Esophagus squamous epithelium (tissue), 5 donors: ENCODE measurements at places on chromosomes 11 and 22.

GRCh38 chr11:71255800-71256479, 3.6 kb upstream of the SHANK2 start:
- DNase-seq: no peak

GRCh38 chr11:71200172-71200716, 52.1 kb downstream of the SHANK2 start:
- no peak for DNase-seq

- no peak for DNase-seq
These were observed 37.7 kb upstream of the B3GAT1 start for GRCh38 chr11:134449713-134450112.

- no peak for DNase-seq
These were observed 12.9 kb downstream of the CHEK2 start for GRCh38 chr22:28728621-28729313.

GRCh38 chr22:28406246-28406645, 273.4 kb downstream of the TTC28 start:
- no peak for DNase-seq

GRCh38 chr11:101444851-101445250, 139.0 kb downstream of the TRPC6 start:
- DNase-seq: no peak

- no peak for DNase-seq
These were observed 1530.4 kb downstream of the BRD1 start for GRCh38 chr22:48297296-48297695.

DNA sequence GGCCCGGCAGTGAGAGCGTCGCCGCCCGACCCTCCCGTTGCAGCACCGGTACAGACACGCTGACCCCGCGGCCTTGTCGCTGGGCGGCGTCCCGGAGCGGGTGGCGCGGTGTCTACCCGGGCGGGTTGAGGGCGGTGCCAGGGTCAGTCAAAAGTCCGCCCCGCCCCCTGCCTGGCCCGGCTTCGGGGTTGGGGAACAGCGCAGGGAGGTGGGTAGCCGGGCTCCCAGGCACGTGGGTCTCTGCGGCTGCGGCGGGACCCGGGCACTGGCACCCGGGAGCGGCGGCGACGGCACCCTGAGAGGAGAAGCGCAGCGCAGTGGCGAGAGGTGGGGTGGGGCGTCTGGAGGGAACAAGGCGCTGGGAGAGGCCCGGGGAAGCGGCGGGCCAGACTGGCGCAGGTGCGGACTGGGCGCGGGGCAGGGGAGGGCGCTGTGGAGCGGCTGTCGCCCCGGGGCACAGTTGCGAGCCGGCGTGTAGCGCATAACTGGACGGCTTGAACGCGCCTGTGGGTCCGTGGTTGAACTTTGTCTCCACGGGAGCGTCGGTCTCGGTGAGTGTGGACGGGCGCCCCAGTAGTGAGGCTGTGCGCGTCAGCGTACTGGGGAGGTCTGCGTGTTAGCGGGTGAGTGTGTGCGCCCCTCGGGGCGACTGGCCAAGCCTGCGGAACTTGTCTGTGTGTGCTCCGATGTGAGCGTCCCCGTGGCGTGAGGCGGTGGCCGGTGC, at the start of gene P2RY2:
Gene P2RY2 (plus strand): TSS at position 176 of the 724 bp plus-strand sequence. CDS start 15,879 bp downstream, outside the sequence.
- no peak for DNase-seq

GRCh38 chr22:28171712-28172111, 252.7 kb upstream of the PITPNB start:
- no peak for DNase-seq

GRCh38 chr22:20644071-20644642, 129.8 kb upstream of the SERPIND1 start:
- DNase-seq: no peak

DNA sequence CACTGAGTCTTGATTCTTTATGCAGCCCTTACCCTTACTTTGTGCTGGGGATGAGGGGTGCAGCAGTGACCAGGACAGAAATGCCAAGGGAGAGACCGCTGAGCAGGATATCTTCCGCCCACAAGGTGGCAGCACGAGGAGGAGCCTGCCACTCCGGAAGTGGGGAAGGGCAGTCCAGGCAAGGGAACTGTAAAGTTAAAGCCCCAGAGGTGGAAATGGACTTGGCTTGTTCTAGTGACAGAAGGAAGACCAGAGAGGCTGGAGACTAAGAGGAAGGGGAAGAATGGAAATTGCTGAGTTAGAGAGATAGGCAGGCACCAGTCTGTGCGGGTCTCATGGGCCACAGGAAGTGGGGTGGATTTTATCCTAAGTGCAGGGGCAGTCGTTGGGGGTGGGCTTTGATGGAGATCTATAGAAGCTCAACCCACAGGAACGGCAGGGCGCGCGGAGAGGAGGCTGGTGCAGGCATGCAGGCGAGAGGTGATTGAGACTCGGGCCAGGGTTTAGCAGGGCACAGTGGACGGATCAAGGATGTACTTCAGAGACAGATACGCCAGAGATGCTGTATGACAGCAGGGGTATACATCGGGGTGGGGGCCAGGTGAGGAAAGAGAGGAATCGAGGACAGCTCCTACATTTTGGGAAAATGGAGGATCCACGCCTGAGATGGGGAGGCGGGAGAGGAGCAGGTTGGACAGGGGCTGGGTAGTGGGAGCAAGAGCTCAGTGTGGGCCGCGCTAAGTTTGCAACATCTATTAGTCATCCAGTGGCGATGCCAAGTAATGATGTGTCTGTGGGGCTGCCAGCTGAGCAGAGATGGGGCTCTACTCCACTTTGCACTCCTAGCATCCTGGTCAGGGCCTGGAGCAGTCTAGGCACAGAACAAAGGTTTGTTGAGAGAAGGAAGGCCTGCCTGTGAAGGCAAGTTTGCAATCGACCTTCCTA, 3.3 kb upstream of the GRK2 start:
- DNase-seq: no peak

DNA sequence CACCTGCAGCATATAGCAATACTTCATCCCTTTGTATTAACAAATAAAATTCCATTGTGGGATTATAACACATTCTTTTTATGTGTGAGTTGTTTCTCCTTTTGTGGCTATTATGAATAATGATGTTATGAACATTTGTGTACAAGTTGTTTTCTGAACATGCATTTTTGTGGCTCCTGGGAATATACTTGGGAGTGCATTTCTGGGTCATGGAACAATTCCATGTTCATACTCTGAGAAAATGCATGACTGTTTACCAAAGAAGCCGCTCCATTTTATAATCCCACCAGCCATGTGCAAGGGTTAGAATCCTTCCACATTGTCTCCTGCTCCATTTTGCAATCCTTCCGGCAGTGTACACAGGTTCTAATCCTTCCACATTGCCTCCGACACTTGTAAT, 713.8 kb downstream of the TBC1D22A start:
- DNase-seq: no peak

DNA sequence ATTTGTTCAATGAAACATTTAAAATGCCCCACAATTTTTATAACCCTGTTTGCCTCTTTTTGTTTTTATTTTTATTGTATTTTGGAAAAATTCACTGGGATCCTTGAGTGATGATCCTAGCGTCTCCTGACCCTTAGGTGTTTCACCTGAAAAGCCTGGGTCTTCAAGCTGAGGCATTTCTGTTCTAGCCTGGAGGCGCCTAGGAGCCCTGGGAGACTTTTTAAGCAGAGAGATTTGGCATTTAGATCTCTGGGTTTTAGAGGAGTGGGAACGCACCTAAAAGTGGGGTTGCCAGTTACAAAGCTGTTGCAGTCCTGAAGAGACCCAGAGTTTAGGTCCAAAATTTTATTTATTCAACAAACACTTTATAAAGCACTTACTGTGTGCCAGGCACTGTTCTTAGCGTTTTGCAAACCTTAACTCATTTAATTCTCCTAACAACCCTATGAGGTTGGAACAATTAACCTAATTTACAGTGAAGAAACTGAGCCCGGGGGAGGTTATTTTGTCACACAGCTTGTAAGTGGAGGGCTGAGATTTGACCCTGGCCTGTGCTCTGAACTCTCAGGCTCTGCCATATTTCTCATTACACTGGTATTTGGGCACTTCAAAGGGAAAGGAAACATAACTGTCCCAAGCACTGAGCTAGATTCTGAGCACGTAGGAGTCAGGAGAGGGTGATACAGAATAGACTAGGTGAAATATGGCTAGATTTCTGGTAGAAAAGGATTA, 834 bp upstream of the FADS1 start:
- no peak for DNase-seq

DNA sequence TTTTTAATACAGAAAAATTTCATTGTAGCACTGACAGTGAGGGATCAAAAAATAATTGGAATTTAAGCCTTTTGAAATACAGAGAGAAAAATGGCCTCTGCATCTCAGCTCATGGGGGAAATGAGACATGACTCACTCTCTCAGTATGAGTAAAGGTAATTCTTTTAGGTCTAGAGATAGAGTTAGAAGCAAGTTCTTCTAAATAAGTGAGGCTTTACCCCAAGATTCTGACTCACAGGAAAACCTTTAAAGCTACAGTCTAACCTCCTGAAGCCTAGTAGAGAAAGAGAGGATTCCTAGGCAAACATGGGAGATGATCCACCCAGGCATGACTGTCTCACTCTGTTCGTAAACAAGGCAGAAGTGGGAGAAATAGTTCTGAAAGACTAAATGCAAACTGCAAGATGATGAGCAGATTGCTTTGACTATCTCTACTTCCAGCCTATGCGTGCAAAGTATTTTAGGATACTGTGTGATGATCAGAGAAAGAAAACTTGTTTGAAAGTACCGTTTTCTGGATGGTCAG, 1003.3 kb upstream of the CCDC90B start:
- DNase-seq: no peak
